ENCODE measurements at places on chromosomes 1 and 21.

GRCh38 chr21:26043891-26044290 lies 126.7 kb downstream of the APP start:
- DNase-seq = no peak

DNA sequence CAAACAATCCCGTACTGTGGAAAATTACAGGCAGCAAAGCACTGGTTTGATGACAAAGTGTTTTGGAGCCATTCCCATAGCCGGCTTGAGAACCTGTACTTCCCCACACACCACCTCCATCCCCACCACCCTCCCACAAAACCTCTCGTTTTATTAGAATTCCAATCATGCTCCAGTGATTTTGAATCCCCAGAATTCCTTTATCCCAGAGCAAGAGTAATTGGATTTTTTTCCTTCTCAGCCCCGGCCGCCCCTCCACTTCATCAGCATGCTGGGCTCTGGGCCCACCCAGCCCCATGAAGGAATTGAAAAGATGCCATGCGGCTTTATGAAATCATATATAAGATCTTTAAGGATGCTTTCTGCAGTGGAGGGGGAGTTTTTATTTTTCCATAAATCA lies 136.6 kb downstream of the OMA1 start:
- DNase-seq = no peak

GRCh38 chr1:59701376-59701775 lies 113.4 kb upstream of the HOOK1 start:
- no peak for DNase-seq

- no peak for DNase-seq
Observed at GRCh38 chr1:193111641-193112090, 6.5 kb upstream of the GLRX2 start.

DNA sequence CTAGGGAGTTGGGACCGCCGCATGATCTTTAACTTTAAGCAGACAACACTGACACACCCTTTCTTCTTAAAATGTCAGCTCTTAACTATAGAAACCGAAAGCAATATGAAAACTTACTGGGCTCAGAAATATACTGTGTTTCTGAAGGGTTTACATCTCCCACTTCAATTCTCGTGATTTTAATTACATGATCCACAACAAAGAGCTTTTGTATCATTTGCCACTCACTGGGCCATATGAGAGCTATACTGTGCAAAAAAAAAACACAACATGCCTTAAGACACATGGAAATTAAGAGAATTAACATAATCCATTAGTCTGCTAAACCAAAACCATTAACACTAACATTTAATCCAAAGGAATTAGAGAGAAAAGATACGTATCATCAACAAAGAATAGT lies 35.0 kb upstream of the RAP1GAP start:
- no peak for DNase-seq

- no peak for DNase-seq
Observed at GRCh38 chr1:16231331-16232315, 5.4 kb downstream of the CPLANE2 start.

DNA sequence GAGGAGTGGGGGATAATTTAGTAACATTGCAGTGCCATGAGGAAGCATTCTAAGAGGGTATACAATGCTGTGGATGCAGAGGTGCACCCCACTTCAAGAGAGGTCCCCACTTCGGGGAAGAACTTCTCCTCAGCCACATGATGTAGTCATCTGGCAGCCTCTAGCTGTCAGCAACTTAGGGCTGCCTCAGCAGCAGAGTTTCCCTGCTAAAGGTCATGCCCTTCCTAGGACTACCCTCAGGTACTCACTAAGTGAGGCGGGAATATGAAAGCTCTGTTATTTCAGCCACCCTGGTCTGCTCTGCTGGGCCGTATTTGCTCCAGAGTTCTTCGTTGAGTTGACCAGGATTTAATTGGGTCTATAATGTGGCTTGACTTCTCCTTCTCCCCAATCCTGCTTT lies 41.9 kb upstream of the NGF start:
- no peak for DNase-seq

- no peak for DNase-seq
Observed at GRCh38 chr1:36956570-36956969, 77.7 kb downstream of the GRIK3 start.

- DNase-seq = no peak
Observed at GRCh38 chr1:165205145-165205544, 151.4 kb downstream of the LMX1A start.

- no peak for DNase-seq
Observed at GRCh38 chr1:25529518-25530185, 13.8 kb upstream of the LDLRAP1 start.

DNA sequence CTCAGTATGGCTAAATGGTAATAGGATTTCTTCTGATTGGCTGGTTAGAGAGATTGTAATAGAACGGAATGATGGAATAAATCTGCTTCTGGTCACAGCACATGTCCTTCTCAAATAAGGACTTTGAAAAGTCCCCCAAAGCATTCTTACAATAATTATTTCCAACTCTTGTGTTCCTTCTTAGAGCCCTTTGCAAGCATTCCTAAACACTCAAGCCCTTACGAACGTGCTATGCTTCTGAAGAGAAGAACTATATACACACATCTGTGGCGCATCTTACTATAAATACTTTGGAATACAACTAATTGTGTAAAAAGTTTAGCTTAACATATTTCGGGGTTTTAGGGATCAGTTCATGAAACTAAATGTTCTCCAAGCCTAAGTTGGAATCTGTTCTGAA lies 25.6 kb downstream of the CLIC4 start:
- no peak for DNase-seq

DNA sequence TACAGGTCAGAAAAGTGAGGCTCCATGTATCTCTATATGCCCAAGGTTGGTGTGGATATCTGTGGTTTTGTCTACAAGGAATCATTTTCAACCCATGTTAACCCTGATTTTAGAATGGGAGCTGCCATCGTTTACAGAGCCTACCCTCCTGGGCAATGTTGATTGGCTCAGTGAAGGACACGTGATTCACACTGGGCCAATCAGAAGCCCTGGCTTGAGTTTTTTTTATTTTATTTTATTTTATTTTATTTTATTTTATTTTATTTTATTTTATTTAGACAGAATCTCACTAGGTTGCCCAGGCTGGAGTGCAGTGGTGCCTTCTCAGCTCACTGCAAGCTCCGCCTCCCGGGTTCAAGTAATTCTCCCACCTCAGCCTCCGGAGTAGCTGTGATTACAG lies 35.8 kb downstream of the FOXO6 start:
- DNase-seq = no peak

- DNase-seq = no peak
Observed at GRCh38 chr1:230143534-230143933, 76.5 kb downstream of the GALNT2 start.

DNA sequence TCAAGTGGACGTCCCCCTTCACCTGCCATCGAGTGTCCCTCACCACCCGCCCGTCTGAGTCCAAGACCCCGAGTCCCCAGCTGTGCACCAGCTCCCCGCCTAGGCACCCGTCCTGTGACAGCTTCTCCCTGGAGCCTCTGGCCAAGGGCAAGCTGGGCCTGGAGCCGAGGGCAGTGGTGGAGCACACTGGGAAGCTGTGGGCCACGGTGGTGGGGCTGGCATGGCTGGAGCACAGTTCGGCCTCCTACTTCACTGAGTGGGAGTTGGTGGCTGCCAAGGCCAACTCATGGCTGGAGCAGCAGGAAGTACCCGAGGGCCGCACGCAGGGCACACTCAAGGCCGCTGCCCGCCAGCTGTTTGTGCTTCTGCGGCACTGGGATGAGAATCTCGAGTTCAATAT lies 63.2 kb downstream of the VWA5B1 start:
- DNase-seq = no peak

GRCh38 chr1:12145616-12146342 lies 21.0 kb upstream of the TNFRSF1B start:
- DNase-seq = no peak

DNA sequence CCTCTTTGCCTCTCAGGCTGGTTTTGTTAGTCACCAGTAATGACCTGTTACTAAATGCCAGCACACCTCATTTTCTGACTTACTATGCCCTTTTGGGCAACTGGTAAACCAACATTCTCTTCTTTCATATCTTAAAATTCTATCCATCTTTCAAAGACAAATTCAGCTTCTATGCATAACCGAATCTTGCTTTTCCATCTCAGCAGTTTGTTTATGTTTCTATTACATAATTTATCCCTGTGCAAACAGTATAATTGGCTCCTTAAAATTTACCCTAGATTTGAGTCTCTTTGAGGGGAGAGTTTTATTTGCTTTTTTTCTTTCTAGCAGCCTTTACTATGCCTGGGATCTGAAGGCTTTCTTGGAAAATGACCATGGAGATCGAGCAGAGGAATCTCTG lies 58.5 kb upstream of the SIPA1L2 start:
- DNase-seq = no peak

GRCh38 chr21:25850126-25850842 lies 115.5 kb downstream of the GABPA start:
- no peak for DNase-seq

GRCh38 chr1:36109041-36109679 lies 15.9 kb downstream of the COL8A2 start:
- DNase-seq = no peak

GRCh38 chr1:60923389-60924087 lies 158.8 kb upstream of the NFIA start:
- no peak for DNase-seq

- no peak for DNase-seq
Observed at GRCh38 chr1:165259236-165259635, 97.3 kb downstream of the LMX1A start.

DNA sequence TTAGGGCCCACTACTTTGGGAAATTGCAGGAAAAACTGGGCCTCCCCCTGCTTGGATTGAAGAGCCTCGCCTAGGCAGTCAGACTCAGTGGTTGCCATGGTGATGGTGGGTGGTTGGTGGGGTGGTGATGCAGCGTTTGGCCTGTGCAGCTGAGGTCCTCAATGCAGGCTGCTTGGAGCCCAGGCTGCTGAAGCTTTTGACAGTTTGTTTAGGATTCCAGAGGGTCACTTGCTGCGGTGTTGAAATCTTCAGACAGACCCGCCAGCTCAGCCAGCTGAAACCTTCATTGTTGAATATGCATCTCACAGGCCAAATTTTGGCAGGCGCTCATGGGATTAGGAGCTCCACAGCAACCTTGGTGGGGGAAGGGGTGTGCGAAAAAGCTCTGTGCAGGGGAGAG lies 67.9 kb downstream of the CACNA1E start:
- DNase-seq = no peak

DNA sequence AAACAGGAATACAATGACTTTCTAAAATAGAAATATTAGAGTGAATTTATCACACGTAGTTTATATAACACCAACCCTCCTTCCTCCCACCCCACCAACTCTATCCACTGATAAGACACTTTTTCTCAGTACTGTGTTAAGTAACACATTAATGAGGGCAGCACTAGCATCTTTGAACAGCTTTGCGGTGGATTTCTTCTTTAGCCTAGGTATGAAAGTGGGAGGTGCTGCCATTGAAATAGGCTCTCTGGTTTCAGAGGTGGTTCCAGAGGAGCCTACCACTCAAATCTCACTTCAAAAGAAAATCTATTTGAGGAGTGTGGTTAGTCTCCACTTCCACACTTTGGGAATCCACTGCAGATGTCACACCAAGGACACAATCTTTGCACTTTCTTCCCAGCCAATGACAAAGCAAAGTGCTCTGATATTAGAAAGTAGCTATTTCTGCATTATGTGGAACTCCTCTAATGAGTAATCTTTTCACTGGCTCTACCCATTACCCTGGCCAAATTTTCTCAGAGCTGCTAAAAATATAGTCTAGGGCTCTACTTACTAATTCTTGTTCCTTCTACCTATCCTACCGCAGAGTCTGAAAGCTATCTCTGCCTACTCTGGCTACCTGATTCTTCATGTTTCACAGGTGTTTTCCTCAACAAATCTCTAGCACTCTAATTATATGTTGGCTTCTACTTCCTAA lies 1667.8 kb downstream of the MRPL39 start:
- DNase-seq = no peak

- no peak for DNase-seq
Observed at GRCh38 chr1:154546264-154547063, 12.0 kb downstream of the UBE2Q1 start.

DNA sequence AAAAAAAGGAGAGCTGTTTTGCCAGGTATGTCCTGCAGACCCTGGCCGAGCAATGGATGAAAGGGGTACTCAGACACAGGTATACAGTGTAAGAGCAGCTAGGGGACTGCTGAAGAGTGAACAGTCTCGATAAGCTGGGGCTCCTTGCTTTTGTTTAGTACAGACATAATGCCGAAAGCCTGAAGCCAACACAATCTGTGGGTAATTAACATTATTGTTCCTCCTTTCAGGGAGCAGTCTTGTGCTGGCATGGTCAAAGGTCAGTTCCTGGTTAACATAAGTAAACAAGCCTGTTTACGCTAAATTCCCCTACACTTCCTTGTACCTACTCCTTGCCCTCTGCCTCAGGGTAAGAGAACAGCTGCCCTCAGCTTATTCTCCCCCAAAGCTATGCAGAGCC lies 272.3 kb upstream of the ST6GALNAC5 start:
- DNase-seq = no peak

DNA sequence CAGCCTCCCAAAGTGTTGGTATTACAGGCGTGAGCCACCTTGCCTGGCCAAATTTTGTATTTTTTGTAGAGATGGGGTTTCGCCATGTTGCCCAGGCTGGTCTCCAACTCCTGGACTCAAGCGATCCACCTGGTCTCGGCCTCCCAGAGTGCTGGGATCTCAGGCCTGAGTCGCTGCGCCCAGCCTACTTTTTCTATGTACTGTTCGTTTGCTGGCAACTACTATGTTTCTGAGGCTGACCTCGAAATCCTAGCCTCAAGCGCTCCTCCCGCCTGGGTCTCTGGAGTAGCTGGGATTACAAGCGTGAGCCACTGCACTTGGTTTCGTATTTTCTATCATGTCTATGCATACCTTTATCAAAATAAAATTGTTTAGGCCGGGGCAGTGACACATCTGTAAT lies 675 bp upstream of the TEKT2 start:
- DNase-seq = no peak

- DNase-seq = no peak
Observed at GRCh38 chr1:119329541-119330461, 38.8 kb upstream of the HAO2 start.

GRCh38 chr21:44728716-44729115 lies 17.3 kb upstream of the TSPEAR start:
- no peak for DNase-seq

DNA sequence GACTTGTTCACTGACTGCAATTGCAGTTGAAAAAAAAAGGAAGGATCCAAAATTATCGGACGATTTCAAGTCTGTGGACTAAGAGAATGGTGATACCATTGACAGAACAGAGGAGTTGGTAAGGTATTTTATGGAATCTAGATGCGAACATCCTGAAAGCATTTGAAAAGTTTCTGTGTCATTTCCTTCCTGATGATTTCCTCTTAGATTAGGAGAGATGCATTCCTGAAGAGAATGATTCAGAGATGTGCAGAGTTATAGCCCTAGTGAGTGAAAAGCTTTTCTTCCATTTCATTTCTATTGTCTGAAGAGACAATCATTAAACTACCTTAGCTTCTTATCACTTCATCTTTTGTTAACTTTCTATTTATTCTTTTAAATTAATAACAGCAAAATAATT lies 200.0 kb downstream of the KCNK2 start:
- DNase-seq = no peak

GRCh38 chr1:168396940-168397684 lies 116.4 kb downstream of the TBX19 start:
- no peak for DNase-seq

GRCh38 chr1:246364415-246364941 lies 142.6 kb downstream of the SMYD3 start:
- no peak for DNase-seq

- peak; percentile 55 for DNase-seq
Observed at GRCh38 chr1:100721526-100722207, 2.1 kb downstream of the VCAM1 start.

Measured in brain pericyte (primary cell).